ENCODE measurements at places on chromosomes 5 and 9.

DNA sequence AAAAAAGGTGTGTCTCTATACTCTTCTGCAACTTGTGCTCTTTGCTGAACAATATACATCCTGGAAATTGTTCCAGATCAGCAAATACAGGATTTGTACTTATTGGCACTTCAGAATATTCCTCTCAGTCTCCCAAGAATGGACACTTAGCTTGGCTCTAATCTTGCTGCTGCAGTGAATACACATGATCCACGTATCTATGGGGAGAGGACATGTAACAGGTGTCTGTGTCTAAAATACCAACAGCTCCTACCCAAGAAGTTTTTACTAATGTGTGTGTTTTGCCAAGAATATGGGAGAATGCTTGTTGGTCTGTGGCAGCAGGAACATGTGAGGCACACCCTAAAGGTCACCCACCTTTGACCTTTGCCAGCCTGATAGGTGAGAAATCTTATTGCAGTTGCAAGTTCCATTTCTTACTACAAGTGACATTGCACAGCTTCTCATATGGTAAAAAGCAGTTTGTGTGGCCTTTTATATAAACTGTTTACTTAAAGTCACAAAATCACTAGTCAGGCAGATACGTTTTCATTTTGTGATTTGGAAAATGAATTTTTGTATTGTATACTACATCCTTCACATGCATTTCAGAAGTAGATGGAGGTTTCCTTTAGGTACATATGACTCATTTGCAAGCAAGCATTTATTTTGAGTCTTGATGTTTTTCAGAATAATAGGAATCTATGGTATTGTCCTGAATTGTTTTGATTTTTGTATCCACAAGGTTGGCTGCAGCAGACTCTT lies 35.8 kb downstream of the PHF2 start:
- DNase-seq = no peak

DNA sequence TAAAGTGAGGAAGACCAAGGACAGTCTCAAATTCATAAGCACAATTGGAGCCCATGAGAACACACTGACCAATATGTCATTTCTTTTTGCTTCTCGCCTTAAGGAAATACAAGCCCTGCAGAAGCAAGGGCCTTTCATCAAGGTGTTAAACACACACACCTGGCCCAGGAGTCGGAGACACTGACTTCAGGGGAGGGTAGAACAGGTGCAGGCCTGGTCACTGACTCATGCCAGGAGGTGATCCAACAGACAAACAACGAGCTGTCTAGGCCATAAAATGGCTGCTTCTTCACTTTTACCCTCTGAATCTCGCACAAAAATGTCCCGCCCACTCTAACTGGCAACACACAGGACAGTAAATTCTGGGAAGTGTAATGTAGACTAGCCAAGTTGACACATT lies 62.7 kb downstream of the RGMB start:
- no peak for DNase-seq

DNA sequence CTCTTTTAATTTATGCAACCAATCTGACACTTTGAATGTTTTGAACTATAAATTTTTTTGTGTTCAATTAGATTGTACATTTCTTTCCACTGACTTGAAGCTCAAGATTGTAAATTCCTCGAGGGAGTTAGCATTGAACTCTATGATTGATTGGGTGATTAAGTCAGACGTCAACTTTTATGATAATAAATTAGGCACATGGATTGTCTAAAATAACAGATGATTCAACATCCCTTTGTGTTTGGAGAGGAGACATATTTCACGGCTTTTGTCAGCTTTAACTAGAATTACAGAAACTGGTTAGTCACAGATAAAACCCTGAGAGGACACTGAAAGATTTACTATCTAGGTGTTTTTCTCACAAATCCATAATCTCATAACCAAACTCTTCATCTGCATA lies 32.7 kb upstream of the TXNDC8 start:
- DNase-seq = no peak

DNA sequence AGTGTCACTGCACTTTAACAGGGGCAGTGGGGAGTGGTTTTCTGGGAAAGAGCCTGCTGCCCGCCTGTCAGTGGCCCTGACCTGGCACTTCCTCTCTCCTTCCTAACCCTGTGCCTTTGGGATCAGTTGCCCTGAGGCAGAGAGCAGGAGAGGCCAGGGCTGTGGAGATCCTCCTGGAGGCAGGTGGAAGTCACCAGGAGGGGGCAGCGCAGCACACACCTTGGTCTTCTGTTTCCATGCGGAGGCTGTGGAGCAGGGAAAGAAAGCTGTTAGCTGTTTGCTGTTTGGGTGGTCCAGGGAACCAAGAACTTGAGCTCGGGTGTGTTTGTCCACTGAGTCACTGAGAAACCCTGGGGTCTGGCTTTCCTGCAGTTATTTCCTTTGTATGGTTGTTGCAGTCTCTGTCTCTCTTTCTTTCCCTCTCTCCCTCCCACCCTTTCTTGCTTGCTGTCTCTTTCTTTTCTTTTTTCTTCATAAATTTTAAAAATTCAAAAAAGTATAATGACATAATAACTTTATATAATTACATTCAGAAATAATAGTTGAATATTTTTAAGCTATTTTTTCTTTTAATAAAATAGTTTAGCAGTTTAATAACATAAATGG lies 28.1 kb downstream of the NTRK2 start:
- peak; percentile 56 for DNase-seq

DNA sequence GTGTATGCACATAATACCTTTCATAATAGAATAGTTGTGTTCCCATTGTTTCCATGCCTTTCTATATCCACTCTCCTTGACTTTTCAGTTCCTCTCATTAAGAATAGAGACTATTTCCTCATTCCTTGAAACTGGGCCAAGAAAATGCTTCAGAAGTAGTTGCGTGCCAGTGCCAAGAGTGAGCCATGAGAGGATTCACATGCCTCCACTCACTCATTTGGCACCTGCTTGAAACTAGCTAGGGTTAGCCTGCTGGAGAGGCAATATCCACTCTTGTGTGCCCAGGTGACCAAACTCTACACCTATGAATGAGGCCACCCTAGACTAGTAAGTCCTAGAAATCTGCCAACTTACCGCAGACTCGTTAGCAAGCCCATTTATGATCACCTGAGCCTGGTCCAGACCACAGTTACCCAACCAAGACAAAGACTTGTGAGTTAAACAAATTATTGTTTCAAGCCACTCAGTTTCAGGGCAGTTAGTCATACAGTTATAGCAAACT lies 276.3 kb downstream of the EPB41L4A start:
- no peak for DNase-seq

DNA sequence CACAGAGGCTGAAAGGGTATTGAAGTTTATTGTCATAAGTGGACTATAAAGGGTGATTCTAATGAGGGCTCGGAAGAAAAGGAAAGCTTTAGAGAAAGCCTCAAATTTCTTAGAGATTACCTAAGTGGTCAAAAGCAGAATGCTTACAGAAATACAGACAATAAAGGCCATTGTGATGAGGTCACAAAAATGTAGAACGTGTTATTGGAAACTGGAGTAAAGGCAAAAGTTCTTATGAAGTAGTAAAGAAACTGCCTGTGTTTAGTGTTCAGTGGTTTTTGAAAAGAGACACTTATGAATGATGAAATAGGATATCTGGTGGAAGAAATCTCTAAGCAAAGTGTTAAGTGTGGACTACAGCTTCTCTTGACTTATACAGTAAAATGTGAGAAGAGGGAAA lies 726.9 kb downstream of the DNAH5 start:
- DNase-seq = no peak

DNA sequence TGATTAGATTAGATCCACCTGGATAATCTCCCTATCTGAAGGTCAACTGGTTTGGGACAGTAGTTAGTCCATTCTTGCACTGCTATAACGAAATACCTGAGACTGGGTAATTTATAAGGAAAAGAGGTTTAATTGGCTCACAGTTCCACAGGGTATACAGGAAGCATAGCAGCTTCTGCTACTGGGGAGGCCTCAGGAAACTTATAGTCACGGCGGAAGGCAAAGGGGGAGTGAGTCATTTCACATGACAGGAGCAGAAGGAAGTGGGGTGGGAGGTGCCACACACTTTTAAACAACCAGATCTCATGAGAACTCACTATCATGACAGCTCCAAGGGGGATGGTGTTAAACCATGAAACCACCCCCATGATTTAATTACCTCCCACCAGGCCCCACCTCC lies 9.9 kb downstream of the C9orf40 start:
- DNase-seq = no peak

DNA sequence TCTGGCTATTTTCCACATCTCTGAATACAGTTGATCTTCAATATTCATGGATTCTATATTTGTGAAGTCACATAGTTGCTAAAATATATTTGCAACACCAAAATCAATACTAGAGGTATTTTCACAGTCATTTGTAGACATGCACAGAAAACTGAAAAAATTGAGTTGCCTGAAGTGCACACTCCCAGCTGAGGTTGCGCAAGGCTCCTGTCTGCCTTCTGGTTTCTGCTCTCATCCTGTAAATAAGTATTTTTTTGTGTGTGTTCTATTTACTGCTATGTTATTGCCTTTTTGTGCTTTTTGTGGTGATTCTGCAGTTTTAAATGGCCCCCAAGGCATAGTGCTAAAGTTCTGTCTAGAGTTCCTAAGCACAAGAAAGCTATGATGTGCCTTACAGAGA lies 371.1 kb upstream of the GRAMD2B start:
- DNase-seq = no peak

GRCh38 chr5:94969174-94969573 lies 315.7 kb downstream of the MCTP1 start:
- DNase-seq = no peak

GRCh38 chr9:87160148-87161102 lies 213.1 kb upstream of the GAS1 start:
- no peak for DNase-seq

GRCh38 chr9:27339661-27340284 lies 42.8 kb upstream of the EQTN start:
- DNase-seq = no peak

- DNase-seq = no peak
Measured at GRCh38 chr5:64800926-64801325, 32.2 kb downstream of the CWC27 start.

GRCh38 chr5:151128817-151129216 lies 28.8 kb downstream of the ANXA6 start:
- DNase-seq = no peak

DNA sequence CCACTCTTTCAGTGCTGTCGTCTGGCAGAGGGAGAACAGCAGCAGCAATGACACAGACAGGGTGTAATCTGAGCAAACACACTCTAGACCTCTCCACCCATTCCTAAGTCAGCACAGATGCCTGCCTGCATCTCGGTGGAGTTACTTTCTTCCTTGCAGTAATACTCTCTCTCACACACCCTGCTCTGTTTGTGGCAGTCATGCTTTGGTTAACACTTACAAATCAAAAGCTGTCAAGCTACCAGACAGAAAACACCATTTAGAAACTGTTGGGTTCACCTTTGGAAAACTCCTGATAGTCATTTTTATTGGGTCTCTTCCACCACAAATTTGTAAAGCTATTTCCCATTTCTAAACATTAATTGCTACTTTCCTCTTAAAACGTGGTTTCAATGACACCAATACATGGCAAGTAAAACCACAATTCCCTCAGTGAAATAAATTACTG lies 27.3 kb downstream of the LHFPL2 start:
- DNase-seq = no peak

- no peak for DNase-seq
Measured at GRCh38 chr5:125928663-125929062, 494.5 kb upstream of the GRAMD2B start.

DNA sequence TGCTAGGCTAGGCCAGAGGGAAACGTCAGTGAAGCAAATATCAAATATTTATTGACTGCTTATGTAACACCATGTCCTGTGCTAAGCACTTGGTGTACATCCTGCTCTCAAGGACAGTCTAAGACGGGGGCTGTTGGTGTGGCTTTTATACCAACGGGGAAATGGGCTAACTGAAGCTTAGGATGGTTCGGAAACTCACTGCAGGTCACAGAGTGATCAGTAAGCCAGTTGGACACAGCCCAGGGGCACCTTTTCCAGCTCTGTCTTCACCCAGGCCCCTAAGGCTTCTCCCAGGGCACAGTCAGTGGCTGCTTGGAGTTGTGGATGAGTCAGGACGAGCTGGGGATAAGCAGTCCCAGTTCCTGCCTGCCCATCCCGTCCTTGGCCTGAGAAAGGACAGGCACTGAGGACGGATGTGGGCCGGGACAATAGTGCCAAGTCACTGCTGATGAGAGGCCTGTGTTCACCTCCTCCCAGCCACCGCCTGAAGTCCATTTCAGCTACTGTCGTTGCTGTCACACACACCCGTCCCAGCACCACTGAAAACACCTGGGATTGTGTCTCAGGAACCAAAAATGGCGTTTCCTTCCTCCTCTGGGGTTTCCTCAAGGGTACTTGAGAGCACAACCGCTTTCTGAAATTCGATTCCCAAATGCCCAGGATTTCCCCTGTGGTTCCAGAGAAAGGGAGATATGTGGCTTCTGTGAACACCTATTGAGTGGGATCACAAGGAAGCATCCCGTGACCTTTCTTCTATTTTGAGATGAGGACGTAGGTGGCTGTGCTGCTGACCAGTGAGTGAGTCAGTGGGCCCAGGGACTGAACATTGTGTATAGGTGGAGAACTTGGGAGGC lies 17.5 kb upstream of the SPRY4 start:
- no peak for DNase-seq

DNA sequence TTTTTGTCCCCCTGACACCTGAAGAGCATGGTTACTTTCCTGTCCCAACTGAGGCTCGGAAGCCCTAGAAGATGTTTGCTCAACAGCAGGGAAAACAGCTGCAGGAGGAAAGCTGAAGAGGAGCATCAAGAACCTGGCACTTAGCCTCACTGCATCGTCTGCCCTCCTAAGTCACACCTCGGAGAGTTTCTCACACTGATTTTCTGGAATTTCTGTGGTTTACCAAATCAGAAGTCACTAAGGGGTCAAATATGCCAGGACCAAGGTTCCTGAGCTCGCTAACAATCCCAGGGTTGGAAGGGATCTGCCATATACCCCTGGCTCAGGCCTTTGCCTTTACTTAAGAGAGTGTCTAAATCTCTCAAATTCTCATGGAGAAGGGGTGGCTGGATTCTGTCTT lies 5.3 kb downstream of the IL12B start:
- DNase-seq = no peak

DNA sequence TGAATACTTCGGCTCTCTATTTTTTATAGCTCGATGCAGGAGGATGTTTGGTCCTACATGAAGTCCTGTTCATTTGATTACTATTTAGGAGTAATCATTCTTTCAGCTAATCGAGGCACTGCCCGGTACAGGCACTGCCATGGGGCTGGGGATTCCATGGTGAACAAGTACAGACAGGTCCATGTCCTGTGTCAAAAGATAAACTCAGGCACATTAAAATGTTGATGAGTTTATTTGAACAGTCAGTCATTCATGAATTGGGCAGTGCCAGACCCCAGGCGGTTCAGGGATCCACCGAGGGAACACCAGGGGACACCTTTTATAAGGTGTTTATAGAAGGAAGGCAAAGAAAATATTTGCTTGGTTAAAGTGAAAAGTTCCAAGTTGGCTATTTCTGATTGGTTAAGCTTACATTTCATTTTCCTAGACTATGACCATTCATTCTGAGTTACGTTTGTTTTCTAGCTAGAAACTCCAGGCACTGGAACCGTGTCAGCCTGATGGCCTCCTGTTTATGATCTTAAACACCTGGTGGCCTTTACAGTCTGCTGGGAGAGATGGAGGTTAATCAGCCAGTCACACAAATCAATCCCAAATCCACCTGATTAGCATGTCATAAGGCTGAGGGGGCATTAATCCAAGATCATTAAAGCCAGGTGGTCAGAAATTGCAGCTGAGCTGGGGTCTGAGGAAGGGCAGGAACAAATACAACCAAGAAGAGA lies 47.0 kb upstream of the TDRD7 start:
- no peak for DNase-seq

All from C1 segment of cervical spinal cord (tissue), 14 donors.